NCI-H774 (cell line): ENCODE measurements at places on chromosomes 1 and 21.

DNA sequence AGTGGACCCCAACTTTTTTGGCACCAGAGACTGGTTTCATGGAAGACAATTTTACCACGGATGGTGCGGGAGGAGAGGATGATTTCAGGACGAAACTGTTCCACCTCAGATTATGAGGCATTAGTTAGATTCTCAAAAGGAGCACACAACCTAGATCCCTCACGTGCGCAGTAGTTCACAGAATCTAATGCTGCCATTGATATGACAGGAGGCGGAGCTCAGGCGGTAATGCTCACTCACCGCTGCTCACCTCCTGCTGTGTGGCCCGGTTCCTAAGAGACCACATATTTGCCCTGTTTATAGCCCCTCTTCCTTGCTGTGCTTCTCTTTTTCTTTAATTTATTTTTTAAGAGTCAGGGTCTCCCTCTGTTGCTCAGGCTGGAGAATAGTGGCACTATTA lies 4.6 kb downstream of the NTRK1 start:
- DNase-seq, result no peak

GRCh38 chr1:33137800-33138199 lies 44.0 kb downstream of the TRIM62 start:
- no peak for DNase-seq

DNA sequence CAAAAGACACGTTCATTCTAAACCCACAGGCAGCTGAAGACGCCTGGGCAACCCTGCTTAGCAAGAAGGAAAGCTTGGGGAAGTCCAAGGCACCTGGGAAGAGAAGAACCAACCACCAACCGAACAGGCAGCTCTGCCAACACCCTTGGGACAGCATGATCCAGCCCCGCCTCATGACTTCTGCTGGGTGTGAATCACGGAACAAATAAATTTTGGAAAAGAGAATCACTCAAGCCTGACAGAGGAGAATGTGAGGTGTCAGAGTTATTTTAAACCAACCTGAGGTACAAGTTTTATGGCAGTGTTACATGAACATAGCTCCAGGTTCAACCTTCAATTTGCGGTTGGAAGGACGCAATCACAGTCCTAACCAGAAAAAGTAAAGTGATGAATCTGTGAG lies 10.0 kb upstream of the PADI4 start:
- DNase-seq, result no peak

- DNase-seq, result no peak
These were observed 9.7 kb upstream of the TFF3 start for GRCh38 chr21:42324896-42325295.

DNA sequence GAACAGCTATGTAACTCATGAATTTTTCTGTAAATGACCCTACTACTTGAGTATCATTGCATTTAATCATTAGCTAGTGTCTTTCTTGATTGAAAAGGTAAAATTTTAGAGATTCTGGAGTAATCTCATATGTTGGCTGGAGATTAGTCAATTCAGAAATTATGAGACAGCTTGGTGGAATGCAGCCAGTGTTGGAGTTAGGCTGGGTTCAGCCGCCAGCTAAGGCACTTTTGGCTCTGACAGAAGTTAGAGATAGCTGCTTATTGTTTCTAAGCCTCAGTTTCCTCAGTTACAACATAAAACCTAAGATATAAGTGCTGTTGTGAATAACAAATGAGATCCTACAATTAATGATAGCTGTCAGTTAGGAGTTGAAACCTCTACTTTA lies 49.4 kb downstream of the TBCE start:
- no peak for DNase-seq

DNA sequence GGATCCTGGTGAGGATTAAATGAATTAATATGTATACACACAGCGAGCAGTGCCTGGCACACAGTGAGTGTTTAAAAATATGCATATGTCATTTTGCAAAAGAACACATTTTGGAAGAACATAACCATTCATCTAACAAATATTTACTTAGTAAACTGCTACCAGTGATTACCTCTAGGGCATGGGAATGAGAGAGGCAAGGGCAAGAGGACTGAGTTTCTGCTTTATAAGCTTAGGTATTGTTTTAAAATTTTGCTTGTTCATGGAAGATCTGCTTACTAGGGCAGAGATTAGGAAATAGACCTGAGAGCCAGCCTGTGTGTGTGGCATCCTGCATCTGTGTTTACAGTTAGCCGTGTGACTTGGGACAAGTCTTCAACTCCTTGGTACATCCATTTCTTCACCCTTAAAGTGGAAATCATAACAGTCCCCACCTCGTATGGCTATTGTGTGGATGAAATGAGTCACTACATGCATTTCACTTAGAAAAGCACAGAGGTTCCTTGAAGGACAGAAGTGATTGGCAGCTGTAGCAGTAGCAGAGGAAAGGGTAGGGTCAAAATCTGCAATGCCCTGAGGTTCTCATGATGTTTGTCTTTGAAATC lies 198.5 kb upstream of the FMN2 start:
- no peak for DNase-seq

DNA sequence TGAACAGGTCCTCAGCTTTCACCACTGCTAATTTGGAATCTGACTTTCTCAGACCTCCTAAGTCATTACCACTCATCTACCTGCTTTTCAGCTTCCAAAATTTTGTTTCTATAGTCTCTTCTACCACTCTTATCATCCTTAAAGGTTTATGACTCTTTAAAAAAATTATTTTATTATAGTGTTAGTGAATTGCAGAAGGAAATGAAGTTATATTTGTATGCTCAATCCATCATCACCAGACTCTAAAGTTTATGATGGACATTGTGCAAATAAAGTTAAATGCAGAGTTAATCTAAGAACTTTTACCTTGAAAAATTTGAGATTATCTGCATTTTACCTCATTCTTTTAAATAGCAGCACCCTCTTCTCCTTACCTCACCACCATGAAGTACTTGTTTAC lies 14.6 kb downstream of the CDC42BPA start:
- DNase-seq, result no peak

GRCh38 chr1:243374412-243374811 lies 118.6 kb downstream of the SDCCAG8 start:
- DNase-seq, result no peak

- no peak for DNase-seq
These were observed 9.9 kb upstream of the NCF2 start for GRCh38 chr1:183600136-183600535.

- no peak for DNase-seq
These were observed 13.5 kb downstream of the ZZZ3 start for GRCh38 chr1:77668924-77669449.

DNA sequence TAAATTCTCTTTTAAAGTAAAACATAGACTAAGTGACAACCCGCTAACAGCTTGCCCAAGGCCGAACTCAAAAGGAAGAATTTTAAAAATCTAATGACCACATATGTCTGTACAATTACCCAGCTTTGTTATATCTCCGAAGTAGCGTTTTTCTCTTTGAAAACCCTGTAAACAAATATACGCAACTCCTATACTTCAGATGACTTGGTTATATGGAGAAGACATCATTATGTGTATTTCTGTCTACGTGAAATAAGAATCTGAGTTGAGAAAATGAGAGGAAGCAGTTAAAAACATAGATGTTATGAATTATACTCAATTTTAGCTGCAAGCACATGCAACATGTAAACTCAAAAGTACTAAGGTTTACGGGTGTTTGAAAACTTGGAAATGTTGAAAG lies 2.0 kb downstream of the PBX1 start:
- no peak for DNase-seq

- no peak for DNase-seq
These were observed 185.0 kb downstream of the CAMTA1 start for GRCh38 chr1:6970221-6970620.

GRCh38 chr1:44848456-44849181 lies 5.6 kb upstream of the PTCH2 start:
- DNase-seq, result no peak

GRCh38 chr1:34500451-34500850 lies 254.4 kb upstream of the GJB5 start:
- DNase-seq, result no peak

DNA sequence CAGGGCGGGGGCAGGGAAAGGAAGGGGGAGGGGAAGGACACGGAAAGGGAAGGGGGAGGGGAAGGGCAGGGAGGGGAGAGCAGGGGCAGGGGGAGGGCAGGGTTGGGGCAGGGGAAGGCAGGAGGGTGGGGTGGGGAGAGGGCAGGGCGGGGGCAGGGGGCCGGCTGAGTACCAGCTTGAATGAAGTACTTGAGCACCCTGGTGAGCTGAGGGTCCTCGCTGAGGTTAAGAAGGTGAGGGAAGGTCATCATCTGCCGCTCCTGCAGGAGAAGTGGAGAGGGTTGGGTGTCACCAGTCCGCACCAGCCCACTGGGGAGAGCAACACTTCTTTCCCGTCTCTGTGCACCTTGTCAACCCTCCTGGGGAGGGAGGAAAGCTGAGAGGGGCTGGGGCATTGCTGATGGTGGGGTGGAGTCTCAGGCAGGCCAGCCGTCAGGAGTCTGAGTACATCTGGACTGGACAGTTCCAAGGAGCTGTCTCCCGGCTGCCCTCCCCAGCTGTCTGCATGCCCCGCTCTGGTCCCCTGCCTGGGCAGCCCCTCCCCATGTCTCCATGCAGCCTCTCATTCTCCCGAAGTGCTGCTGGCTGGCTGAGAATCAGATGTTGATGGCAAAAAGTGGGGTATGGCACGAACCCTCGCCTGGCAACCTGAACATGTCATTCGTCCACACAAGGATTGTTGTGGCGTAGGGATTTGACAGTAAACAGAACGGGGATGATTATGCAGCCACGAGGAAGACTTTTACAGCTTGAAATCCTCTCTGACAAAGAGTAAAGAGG lies 70.0 kb downstream of the SCCPDH start:
- DNase-seq, result no peak

- DNase-seq, result no peak
These were observed at the start of gene IL12RB2 for GRCh38 chr1:67307251-67308060. Gene IL12RB2 (plus strand): TSS chr1:67307873. CDS start chr1:67320369, 12,496 bp downstream.
